ENCODE measurements at places on chromosomes 1 and 21.

DNA sequence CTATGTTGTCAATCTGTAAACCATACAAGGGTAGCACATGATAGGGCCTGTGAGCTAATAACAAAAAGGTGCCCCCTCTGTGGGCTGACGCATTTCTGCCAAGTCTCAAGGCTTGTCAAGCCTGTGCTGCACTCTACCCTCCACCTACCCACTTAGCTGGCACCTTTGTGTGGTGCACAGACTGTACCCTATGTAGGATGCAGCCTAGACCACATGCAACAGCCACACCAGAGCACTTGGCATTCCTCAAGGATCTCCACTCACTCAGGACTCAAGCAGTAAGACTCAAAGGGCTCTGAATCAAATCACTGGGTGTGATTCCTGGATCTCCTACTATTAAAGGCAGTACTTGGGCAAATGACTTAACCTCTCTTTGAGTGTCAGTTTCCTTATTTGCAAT lies 133.5 kb downstream of the BEND5 start:
- no peak for DNase-seq

- DNase-seq, result no peak
Observed at GRCh38 chr1:245019910-245020486, 134.8 kb upstream of the KIF26B start.

DNA sequence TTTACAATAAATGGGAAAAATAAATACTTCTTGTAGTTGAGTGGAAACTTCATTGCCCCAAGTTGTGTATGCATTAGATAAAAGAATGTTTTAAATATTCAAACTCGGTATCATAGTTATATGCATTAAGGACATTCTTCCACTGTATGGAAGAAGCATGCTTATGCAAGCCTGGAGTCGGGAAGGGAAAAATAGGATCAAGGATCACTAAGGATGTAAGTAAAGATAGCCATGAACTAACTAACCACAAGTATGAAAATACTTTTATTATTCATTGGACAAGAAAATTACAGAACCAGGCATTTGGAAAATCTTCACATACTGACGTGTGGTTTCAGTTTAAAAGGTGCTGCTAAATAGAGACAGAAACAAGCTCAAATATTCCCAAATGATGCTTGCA lies 26.9 kb upstream of the DPYD start:
- no peak for DNase-seq

GRCh38 chr1:114745291-114745690 lies 12.5 kb downstream of the CSDE1 start:
- DNase-seq, result no peak

DNA sequence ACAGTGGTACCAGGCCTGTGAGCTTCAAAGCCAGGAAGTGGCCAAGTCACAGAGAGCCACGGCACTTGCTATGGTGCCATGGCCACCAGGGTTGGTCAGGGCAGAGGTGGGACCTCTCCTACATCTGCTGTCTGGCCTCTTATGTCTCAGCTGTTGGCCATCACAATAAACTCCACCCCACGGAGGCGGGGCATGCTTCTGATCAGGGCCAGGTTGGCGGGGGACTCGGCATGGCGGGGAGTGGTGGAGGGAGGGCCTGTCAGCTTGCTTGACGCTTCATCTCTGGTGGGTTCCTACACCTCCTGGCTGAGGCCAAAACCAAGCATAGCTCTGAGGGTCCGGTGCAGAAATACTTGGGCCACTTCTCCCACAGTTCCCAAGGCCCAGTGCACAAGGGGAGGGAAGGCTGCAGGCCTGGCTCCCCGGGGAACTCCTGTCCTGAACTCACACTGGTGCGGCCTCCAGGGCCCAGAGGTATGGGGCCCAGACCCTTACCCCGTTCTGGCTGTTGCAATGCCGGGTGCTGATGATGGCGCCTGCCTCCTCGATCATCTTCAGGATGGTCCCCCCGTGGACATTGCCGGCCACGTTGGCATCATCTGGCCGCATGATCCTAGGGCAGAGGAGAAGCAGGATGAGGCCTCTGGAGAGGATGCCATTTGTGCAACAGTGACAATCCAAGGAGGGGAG lies 44.2 kb downstream of the ACOT7 start:
- DNase-seq, result no peak

DNA sequence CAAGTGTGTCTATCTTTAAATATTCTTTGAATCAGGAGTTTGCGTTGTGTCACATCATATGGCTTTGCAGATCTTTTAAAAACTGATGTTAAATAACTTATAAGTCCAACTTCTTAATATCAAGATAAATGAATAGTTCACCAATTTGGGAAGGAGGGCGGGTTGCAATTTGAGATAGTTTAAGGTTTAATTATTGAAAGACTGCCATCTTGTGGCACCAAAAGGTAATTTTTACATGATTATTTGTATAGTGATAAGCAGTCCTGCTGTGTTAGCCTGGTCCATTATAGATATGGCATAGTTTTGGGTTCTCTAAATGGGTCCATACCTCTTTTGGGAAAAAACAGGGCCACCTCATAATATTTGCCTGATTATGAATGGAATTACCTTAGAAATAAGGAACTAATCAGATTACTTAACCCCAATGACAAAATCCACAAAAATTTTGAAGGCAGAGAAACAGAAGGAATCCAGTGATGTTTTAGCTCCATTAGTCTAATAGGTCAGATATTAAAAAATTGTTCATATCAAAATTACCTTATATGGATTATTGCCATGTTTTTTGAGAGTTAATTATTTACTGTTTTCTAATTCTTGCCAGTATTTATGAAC lies 64.3 kb downstream of the PRKAA2 start:
- no peak for DNase-seq

GRCh38 chr1:183155939-183156338 lies 30.1 kb upstream of the LAMC2 start:
- DNase-seq, result no peak

DNA sequence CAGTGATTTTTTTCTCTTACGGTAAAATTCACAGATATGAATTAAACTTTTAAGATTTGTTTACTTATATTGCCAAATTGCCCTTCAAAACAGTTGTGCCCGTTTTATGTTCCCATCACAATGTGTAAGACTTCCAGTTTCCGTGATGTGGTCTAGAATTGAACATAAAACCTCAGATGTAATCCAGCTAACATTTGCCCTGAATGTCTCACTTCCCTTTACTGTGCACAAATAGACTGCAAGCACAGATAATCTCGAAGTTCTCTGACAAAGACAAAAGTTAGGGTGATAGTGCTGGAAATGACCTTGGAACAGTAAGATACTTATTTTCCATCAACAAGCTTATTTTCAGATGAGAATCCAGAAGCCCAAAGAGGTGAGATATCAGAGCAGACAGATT lies 177.5 kb downstream of the ZZZ3 start:
- no peak for DNase-seq

- peak; percentile 48 for DNase-seq
Observed at GRCh38 chr1:36109041-36109679, 15.9 kb downstream of the COL8A2 start.

DNA sequence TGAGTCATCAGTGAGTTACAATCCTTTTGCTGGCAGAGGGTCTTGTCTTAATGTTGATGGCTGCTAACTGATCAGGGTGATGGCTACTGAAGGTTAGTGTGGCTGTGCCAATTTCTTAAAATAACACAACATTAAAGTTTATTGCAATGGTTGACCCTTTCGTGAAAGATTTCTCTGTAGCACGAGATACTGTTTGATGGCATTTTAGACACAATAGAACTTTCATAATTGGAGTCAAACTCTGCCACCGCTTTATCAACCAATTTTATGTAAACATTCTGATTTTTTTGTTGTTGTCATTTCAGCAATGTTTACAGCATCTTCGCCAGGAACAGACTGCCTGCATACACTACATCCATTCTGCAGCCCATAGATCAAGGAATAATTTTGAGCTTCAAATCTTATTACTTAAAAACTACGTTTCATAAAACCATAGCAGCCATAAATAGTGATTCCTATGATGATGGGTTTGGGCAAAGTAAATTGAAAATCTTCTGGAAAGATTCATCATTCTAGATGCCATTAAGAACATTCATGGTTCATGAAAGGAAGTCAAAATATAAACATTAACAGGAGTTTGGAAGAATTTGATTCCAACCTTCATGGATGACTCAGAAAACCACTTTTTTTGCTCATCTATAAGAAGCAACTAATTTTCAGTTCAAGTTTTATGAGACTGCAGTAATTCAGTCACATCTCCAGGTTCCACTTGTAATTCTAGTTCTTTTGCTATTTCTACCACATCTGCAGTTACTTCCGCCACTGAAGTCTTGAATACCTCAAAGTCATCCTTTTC lies 85.9 kb downstream of the TYW3 start:
- no peak for DNase-seq

- DNase-seq, result no peak
Observed at GRCh38 chr1:50493710-50494109, 70.5 kb upstream of the DMRTA2 start.

GRCh38 chr1:59617434-59617833 lies 197.3 kb upstream of the HOOK1 start:
- no peak for DNase-seq

All from activated naive CD4-positive, alpha-beta T cell treated with anti-CD3 and anti-CD28 coated beads, Interleukin-2, amount 50 U/mL, for 72 hours (primary cell).